ENCODE measurements at places on chromosomes 1 and 21.

GRCh38 chr1:89149229-89149628, 23.3 kb upstream of the GBP2 start:
- DNase-seq: no peak

DNA sequence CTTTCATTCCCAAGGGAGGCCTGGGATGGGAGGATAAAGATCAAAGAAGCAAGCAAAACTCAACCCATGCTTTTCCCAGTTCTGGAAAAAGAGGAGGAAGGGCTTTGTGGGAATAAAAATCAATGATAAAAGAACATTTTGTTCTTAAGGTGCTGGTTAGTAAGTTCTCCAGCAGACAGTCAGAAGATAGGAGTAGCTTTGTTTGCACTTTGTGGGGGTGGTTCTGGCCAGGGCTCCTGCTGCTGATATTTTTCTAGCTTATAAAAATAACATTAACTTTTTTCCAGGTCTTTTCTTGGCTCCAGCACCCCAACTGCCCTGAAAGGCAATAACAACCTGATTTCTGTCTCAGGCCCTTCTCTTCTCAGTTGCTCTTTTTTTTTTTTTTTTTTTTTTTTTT, 220.0 kb downstream of the FGGY start:
- no peak for DNase-seq

GRCh38 chr1:153841463-153841994, 66.3 kb downstream of the SLC27A3 start:
- DNase-seq: no peak

- no peak for DNase-seq
Measured at GRCh38 chr1:65026235-65026634, 59.9 kb upstream of the JAK1 start.

- DNase-seq: no peak
Measured at GRCh38 chr1:7089497-7089896, 304.2 kb downstream of the CAMTA1 start.

DNA sequence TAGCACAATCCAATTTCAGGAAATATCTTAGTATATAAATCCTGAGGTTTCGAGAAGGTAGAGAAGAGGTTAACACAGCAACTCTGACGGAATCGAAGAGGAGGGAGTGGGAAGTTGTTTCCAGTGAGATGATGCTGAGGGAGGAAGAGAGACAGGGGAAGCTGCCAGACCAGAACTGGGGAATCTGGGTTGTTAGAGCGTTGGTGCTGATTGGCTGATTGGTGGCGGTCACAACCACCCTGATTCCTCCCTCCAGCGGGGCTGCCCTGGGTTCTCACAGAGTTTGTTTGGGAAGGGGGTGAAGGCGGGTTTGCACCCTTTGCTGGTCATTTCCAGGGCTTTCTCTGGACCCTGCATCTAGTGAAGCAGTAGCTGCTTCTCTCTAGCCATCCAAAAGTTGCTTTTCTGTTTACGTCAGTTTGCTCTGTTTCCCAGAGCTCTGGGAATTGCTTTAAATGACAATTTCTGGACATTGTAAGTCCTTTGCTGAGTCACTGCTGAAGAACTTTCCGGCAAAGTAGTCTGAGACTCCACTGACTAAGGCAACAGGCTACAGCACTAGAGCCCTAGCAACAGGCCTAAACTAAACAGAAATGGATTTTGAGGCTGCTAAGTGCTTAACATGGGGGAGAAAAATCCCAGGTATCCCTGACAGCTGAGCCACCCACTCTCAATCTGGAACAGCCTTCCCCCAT, 90.1 kb downstream of the TENT5C start:
- DNase-seq: no peak

DNA sequence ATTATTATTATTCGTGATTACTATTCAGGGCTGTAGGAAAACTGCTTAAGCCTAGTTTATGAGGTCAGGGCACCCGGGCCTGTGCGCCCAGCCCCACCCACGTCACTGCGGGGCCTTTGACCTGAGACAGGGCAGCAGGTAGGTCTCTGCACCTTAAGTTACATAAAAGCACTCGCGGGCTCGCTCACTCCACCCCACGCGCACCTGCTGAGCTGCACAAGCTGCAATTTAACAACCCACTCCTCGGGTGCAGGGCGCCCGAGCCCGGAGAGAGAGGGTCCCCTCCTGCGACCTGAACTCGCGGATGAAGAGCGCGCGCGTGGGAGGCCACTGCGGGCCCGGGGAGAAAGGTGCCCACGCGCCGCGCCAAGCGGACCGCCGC, 477 bp downstream of the ICMT start:
- no peak for DNase-seq

DNA sequence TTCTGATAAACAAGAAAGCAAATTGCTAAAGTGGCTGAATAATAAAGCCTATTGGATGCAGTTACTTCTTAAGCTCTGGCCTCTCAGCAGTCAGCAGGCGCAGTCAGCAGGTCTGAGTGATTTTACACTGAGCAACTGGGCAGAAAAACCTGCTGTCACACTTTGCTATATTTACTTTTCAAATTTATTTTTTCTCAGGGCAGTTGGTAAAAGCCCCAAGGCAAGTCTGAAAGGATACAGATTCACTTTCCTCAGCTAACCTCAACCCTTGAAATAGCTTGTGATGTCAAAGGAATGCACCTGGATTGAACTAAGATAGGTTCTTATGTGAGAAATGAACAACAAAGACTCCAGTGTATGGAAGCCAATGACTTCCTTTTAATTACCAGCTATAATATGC, 34.0 kb downstream of the ATP5PF start:
- no peak for DNase-seq

- DNase-seq: peak; percentile 4
Measured at GRCh38 chr1:7046891-7047290, 261.6 kb downstream of the CAMTA1 start.

GRCh38 chr1:115593365-115594259, 48.2 kb upstream of the VANGL1 start:
- no peak for DNase-seq

DNA sequence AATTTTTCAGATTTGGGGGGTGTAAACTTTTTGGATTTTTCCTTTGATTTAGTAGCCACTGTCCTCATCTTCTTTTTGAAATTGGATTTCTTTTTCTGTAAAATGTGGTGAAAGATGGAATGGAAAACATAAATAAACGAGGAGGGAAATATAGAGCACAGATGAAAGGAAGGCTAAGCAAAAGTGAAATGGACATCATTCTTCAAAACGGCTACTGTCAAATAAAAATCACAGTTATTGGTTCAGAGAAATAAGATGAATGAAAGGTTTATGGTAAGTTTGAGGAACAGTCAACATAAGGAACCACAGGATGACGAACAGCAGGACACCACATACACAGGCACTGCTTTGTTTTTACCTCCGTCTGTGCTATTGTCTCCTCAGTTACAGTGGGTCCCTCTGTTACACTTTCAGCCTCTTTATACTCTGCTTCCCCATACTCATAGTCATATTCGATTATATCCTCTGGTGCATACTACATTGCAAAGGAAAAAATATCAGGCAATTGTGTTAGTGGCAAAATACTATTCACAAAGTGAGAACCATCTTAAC, 82.4 kb downstream of the COL11A1 start:
- DNase-seq: no peak
